ENCODE measurements at places on chromosomes 16 and 17.

GRCh38 chr17:59669944-59670343 lies 37.3 kb downstream of the PTRH2 start:
- DNase-seq = no peak

DNA sequence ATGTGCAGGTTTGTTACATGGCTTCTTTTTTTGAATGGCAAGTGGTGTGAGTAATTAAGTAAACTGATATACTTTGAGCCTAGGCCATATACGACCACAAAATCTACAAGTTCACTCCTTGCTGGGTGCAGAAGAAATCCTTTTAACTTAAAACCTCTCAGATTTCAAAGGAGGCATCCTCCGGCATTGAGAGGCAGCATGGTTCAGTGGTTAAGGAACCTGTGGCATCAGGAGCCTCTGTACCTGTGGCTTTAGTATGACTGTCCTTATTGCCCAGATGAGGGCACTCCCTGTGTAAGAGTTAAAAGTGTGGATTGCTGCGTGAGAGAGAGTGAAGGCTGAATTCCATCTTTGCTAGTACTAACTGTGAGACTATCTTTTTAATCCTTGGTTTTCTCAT lies 3.3 kb downstream of the NLRP1 start:
- DNase-seq = no peak

DNA sequence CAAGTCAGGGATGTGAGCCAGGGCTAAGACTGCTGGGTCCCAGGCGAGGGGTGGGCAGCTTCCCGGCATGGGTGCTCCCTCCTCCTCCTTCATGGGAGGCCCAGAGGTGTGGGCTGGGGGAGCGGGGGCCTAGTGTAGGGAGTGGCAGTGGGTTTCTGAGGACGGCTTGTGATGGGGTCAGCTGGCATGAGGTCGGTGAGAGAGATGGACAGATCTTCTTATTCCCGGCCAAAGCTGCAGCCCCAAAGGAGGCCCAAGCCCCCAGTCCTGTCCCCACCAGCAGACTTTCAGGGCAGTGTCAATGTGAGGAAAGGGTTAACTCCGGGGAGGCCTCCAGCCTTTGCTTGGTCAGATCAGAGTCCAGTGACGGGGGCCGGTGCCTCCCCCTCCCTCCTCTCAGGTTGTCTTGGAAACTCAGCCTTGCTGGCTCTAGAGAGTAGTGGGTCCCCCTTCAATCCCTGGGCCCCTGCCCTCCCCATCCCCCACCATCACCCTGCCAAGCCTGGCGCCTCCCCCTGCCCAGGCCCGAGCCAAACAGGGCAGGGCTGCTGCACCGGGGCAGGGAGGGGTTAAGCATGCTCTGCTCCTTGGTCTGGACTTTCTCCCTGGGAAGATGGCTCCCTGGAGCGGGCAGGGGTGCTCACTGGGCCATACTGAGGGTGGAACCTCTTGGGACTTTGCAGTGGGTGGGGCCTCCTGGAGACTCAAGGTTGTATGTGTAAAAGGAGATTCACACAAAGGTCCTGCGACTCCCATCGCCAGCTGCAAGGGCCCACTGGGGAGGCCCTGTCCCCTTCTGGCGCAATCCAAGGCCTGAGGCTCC lies 12.4 kb downstream of the NAT9 start:
- no peak for DNase-seq

DNA sequence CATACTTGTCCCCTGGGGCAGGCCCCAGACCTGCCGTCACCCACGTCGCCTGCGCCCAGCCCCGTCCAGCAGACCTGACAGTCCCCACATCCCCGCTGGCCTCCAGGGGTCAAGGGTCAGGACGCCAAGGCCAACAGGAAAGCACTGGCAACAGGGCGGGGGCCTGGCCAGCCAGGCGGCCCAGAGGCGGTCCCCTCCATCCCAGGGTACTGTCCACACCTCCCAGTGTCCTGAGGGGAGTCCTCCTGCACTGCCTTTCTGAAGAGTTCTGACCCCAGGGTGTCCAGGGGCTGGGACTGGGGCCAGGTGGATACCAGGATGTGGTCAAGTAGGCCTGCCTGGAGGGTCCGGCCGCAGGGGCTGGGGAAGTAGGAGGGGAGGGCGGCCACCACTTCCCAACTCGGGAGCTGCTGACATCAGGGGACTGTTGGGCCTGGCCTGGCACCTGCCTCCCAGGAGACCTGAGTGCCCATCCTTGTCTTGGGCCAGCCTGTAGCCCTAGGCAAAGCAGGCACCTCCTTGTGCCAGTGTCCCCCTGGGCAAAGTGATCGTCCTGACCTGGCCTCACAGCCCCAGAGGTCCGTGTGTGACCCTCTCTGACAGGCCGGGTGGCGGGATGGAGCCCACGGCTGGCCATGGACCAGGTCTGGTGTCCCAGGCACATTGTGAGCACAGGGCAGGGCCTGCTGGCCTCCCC lies 6.7 kb upstream of the AXIN1 start:
- no peak for DNase-seq

DNA sequence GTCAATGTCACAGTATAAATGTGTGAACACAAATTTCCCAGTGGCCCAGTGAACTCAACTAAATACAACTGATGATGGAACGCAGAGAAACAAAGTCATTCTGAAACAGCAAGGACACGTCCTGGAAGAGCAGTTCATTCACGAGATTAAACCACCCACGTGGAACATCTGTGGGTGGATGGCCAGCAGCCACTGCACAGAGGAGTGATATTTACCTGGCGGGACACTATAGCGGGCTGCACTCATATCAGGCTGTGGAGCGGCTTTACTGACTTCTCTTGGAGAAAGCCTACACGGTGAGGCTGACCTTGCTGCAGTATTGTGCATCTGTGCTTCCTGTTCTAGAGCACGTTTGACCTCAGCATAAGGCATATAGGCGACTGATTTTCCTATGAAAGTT lies 87.3 kb downstream of the TTC19 start:
- no peak for DNase-seq

GRCh38 chr17:1010586-1010985 lies 13.7 kb downstream of the TIMM22 start:
- no peak for DNase-seq

DNA sequence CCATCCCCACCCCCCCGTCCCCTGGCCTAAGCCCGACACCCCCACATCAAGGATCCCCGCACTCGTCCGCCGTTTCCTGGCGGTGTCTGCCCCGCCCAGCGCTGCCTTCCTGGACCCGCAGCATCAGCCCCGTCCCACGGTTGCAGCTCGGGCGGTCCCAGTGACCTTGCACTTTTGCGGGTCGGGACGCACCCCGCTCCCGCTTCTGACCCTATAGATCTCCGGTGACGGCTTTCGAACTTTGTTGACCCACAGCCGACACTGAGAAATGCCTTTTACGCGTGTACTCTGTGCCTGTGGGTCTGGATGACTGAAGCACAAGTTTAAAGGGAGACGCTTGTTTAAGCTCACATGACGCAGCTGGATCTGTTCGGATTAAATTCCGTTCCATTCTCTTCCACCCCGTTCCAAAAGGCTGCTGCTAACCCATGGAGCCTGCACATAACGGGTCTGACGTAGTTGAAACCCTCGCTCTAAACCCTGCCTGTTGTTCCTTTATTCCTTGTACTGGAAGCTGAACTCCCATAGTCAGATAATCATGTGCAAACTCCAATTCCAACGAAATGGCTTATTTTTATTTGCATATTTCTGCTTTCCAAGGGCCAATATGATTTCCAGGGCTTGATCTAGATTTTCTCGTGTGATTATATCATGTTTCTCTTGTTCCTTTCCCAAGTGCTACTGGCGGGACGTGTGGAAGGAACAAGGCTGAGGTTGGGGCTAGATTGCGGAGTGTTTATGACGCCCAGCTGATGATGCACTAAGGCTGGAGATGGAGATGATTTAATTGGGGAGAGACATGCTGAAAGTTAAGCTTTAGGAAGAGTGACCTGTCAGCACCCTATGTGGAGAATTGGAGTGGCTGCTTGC lies 834 bp downstream of the FLYWCH1 start:
- no peak for DNase-seq

DNA sequence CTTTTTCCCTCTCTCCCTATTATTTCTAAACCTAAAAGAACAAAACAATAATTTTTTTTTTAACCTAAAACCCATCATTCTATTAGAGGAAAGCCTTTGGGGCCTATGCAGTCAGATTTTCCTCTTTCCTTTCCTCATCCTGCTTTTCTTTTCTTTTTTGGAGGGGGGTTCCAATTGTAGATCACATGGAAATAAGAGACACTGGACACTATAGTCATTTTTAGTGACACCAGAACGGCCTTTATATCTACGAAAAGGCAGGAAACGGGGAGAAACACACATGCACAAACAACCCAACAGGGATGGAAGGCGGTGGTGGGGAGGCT lies 5.1 kb upstream of the ZFHX3 start:
- DNase-seq = no peak

- no peak for DNase-seq
Measured at GRCh38 chr17:45016237-45016636, 35.2 kb downstream of the DCAKD start.

DNA sequence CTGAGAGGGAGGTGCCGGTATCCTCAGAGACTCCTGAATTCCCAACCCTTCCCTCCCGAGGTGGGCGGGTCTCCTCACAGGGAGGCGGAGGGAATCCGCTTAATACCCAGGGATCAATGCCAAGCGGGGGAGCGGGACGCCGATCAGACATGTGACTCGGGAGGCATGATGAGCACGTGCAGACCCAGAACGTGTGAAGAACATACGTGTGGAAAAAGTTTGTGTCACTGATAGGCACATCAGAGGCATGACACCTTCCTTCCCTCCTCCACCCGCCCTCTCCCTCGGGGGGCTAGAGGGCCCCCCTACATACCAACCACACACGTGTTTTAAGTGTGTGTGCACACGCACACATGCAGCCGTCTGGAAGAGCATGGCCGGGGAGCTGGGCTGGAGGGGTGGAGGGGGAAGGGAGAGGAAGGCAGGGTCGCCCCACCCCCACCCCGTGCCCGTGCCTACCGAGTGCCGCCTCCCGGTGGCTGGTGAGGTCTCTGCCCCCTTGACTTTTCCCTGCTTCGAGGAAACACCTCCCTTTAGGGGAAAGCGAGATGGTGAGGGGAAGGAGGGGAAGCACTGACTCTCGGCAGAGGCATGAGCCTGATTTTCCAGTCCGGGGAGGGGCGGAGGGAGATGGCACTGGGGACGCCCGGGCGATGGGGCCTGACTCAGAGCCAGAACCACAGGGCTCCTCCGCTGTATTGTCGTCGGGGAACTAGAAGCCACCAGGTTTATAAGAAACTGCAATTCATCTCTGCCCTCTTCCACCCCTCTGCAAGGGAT lies 12.1 kb upstream of the TBX21 start:
- DNase-seq = no peak
